ENCODE measurements at places on chromosomes 3 and 15. TPM values are rescaled to one million over a fixed set of nuclear protein-coding genes. Genes with fewer than 3 reads are reported as not detected.

DNA sequence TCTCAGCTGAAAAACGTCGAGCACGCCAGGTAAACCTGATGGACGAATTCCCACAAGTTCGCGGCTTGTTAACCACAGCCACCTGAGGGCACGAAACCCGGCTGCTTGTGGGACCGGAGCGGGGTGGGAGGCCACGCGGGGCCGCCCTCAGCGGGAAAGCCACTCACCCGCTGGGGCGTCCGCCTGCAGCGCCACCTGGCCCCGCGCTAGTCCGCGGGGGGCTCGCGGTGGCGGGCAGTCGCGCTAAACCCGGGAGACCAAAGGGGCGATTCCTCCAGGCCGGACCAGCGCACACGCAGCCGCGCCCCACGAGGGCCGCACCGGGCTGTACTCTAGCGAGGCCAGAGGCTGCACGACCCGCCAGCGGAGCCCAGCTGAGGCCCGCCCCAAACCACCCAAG lies 15.7 kb upstream of the CFAP161 start:
- DNase-seq: no peak

DNA sequence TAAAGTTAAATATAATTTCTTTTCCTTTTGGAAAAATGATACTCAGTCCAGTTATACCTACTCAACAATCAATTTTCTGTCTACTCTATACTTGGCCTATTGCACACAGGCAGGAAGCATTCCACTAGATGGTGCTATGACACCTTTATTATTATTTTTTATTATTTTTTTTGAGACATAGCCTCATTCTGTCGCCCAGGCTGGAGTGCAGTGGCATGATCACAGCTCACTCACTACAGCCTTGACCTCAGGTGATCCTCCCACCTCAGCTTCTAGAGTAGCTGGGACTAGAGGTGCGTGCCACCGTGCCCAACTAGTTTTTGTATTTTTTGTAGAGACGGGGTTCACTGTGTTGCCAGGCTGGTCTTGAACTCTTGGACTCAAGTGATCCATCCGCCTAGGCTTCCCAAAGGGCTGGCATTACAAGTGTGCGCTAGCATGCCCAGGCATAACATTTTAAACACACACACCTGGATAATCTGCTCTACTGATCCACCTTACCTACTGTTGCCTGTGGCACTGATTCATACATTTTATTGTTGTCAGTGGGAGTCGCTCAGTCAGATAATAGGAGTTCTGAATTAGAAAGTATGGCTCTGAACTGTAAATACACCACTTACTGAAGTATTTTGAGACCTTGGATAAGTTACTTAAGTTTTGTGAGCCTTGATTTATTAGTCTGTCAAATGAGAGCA lies 56.2 kb downstream of the EIF3J start:
- no peak for DNase-seq

DNA sequence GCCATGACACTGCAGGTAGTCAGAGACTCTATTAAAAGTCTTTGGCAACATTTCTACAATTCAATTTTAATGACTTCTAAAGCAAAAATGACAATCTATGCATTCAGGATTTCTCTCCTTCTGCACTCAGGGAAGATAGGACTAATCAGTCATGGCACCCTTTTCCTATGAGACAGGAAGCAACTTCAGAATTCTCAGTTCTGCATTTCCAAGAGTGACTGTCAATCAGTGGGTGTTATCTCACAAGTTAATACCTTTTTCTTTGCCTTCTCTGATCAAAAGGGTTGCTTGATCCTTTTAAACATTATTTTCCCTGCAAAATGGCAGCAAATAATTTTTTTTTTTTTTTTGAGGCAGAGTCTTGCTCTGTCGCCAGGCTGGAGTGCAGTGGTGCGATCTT lies 7.8 kb upstream of the ICE2 start:
- no peak for DNase-seq

- DNase-seq: no peak
Observed at GRCh38 chr3:52820736-52821135, 9.7 kb downstream of the ITIH4 start.

DNA sequence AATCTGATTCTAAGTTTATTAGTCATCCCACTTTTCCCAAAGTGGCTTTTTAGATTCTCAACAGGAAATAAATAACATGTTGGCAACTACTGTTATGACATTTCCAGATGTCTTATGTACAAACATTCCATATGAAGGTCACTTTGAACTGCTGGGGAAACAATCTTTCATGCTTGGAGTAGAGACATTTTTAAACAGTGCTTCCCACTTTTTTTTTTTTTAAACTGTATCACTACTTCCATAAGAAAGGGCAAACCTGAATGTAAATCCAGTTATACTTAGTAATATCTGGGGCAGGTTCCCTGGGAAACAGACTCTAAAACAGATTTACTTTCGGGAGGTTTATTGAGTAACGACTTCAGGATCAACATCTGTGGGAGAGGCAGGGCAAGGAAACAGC lies 473.8 kb downstream of the TAFA4 start:
- no peak for DNase-seq

- DNase-seq: no peak
Observed at GRCh38 chr3:186461141-186461540, 83.0 kb downstream of the CRYGS start.

- no peak for DNase-seq
Observed at GRCh38 chr3:55064164-55064563, 136.3 kb upstream of the LRTM1 start.

- no peak for DNase-seq
Observed at GRCh38 chr3:41202075-41202833, 2.9 kb downstream of the CTNNB1 start.

GRCh38 chr15:69627548-69628158 lies 175.0 kb downstream of the RPLP1 start:
- peak; percentile 86 for DNase-seq

- no peak for DNase-seq
Observed at GRCh38 chr3:4821975-4822374, 157.3 kb upstream of the BHLHE40 start.

DNA sequence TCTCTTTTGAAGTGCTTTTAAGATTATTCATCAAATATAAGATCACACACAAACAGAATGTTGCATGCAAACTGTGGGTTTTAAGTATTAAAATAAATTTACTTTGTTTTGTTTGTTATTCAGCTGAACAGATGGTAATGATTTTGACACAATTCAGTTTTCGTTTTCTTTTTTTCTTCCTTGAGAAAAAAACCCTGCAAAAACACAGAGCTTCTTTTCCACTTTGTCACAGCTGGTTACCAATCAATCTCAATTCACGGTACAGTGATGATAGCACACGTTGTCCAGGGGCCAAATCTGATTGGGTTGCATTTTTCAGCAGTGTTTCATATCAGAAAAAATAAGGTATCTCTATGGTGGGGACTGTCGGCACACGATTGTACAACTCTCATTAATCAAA lies 473.6 kb downstream of the ROBO2 start:
- no peak for DNase-seq

- DNase-seq: no peak
Observed at GRCh38 chr15:96316953-96317629, 13.4 kb upstream of the NR2F2 start.

- no peak for DNase-seq
Observed at GRCh38 chr3:179788996-179789395, 136.2 kb downstream of the USP13 start.

GRCh38 chr3:183540501-183541234 lies 14.8 kb downstream of the KLHL6 start:
- DNase-seq: no peak

GRCh38 chr3:131806736-131807135 lies 228.1 kb downstream of the CPNE4 start:
- no peak for DNase-seq

- no peak for DNase-seq
Observed at GRCh38 chr3:24447836-24448235, 46.8 kb downstream of the THRB start.

DNA sequence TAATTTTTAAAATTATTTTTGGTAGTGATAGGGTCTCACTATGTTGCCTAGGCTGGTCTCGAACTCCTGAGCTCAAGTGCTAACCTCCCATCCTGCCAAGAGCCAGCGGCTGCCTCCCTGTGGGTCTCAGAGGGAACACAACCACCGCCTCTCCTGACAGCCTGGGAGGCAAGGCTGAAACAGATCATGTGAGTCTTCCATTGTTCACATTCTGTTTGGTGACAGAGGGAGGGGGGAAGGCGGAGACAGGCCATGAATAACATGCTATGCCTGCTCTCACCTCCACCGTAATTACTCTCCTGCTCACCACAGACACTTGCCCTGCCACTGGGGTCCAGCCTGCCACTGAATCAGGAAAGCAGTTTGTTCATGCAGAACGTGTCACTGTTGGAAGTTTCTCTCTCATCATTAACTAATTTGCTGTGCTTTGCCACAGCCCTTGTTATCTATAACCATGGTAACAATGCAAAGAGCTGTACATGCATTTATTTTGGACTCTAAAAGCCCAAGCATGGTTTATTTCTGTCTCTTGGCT lies 78.4 kb upstream of the RASGRF1 start:
- DNase-seq: no peak

- no peak for DNase-seq
Observed at GRCh38 chr3:123263941-123264340, 62.2 kb downstream of the SEC22A start.

- DNase-seq: no peak
Observed at GRCh38 chr3:55408193-55408826, 78.8 kb downstream of the WNT5A start.

GRCh38 chr3:185654758-185655145 lies 68.7 kb downstream of the SENP2 start:
- no peak for DNase-seq

DNA sequence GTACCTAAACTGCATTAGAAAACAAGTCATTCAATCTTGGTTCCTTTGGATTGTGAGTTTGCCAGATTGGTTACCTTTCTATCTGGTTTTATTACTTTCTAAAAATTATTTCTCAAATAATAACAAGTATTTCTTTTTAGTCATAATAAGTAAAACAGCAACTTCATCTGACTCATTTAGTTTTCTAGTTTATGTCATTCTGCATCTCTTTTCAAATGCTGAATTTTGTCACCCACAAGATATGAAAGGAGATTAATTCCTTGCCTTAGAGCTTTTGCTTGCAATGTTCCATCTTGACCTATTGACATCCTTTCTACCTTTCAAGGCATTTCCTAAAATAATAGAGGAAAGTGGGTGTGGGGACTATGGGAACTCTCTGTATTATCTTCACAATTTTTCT lies 253.6 kb upstream of the PEX5L start:
- no peak for DNase-seq

ARHGEF26 gene
- 42.3 TPM for total RNA-seq

UNC13C gene
- total RNA-seq: not detected

ZNF80 gene
- not detected for total RNA-seq

DUOXA2 gene
- total RNA-seq: not detected

GHSR gene
- total RNA-seq: not detected

NEDD4 gene
- 16.0 TPM for total RNA-seq

GREM1 gene
- 0.16 TPM for total RNA-seq

ROPN1 gene
- total RNA-seq: not detected

CLDN18 gene
- total RNA-seq: not detected

PLOD2 gene
- total RNA-seq: 22.7 TPM

SLC28A2 gene
- 0.04 TPM for total RNA-seq

NR2E3 gene
- not detected for total RNA-seq

MCF2L2 gene
- total RNA-seq: 0.19 TPM

GOLGA6A gene
- total RNA-seq: 0.83 TPM

Measured in right lobe of liver (tissue), 6 donors.